ENCODE measurements at places on chromosomes 12 and 14. TPM values are rescaled to one million over a fixed set of nuclear protein-coding genes. Genes with fewer than 3 reads are reported as not detected.

DNA sequence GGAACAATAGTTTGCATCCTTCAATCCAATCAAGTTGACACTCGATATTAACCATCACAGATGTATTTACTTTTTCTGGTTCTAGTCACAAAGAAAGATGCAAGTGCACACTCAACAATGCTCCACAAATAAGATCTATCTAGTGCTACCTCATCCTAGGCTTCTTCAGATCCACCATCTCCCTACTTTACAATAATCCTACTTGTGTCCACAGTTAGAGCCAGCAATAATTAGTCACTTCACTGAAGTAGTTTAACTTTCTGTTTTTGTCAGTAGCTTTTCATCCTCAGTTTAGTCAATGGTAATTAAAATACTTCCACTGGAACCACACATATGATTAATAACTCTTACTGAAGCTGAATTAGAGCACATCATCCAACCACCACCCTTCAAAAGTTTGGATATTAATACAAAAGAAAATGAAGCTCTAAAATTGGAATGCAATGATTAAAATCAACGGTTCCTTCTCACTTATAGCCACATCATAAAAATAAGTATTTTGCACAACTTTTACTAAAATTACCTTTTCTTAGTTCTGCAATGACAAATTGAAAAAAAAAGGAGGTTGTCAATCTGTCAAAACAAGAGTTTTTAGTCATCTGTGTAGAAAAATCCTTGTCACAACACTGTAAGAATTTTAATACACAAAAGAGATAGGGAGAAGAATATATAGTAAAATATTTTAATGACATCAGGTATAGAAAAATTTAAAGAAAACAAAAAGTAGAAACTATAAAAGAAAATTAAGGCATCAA lies 28.2 kb upstream of the SNRPF start:
- DNase-seq: no peak

DNA sequence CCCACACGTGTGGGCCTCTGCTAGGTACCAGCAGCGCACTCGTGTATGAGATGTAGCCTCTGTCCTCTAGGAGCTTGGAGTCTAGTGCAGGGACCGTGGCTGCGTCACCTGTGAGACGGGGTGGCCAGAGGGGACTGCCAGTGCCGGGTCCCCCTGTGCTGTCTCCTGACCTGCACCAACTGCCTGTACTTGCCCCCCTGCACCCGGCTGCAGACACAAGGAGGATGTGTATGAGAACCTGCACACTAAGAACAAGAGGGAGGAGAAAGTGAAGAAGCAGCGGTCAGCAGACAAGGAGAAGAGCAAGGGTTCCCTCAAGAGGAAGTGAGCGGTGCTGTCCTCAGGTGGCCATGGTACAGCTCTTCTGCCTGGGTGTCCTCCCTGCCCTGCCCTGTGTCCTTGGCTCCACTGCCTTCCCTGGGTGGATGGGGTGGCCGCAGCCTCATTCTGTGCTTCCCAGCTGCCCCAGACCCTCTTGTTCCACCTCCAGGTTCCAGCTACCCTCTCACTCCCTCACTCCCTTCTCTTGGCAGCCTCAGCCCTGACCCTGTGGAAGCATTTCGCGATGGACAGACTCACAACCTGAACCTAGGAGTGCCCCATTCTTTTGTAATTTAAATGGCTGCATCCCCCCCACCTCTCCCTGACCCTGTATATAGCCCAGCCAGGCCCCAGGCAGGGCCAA lies 9.6 kb downstream of the PTPN6 start:
- peak; percentile 54 for DNase-seq

GRCh38 chr12:107632246-107632645 lies 53.4 kb upstream of the PWP1 start:
- no peak for DNase-seq

ABCD2 gene
- total RNA-seq: not detected

DBX2 gene
- total RNA-seq: not detected

GRCh38 chr14:53295985-53296582 lies 143.0 kb upstream of the DDHD1 start:
- peak; percentile 66 for DNase-seq

CCDC198 gene
- 15.0 TPM for total RNA-seq

DNA sequence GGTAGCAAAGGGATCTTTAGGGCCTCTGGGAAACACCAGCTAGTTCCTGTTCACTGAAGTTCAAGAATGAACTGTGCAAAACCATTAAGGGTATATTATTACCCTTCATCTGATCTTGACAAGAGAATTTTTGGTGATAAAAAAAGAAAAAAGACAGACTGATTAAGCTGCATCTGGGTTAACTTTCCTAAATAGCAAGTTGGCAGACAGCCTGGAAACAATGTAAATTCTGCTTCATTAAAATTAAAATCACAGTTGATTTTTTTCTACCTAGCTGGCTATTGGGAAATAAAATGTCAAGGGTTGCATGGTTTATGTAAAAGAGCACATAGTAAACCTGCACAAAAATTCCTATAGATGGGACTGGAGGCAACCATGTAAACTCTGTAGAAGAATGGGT lies 126.6 kb upstream of the PRKD1 start:
- no peak for DNase-seq

- peak; percentile 49 for DNase-seq
These were observed 2.5 kb downstream of the LEMD3 start for GRCh38 chr12:65171870-65172269.

- DNase-seq: peak; percentile 77
These were observed 140.5 kb downstream of the PRKCH start for GRCh38 chr14:61461808-61462275.

SLC7A7 gene
- total RNA-seq: 13.6 TPM

DNA sequence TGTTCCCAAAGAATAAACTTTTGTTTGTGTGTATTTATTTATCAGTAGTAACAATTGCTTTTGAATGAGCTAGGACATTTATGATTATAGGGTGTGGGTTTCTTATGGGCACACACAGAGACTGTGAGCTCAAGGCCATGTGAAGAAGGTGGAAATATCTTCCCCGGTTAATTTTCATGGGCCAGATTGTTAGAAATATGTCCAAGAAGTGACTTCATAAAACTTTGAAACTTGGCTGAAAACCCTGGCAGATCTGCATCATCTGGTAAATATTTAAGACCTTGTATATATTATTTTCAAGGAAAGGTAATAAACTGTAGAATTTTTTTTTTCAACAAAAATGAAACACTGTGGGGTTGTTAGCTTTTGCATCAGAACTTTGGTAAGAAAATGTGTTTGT lies 53.5 kb upstream of the RNU6-8 start:
- DNase-seq: no peak

INHBC gene
- not detected for total RNA-seq

- DNase-seq: no peak
These were observed 980.9 kb upstream of the FBXO33 start for GRCh38 chr14:40413136-40413535.

GZMB gene
- total RNA-seq: not detected

DNA sequence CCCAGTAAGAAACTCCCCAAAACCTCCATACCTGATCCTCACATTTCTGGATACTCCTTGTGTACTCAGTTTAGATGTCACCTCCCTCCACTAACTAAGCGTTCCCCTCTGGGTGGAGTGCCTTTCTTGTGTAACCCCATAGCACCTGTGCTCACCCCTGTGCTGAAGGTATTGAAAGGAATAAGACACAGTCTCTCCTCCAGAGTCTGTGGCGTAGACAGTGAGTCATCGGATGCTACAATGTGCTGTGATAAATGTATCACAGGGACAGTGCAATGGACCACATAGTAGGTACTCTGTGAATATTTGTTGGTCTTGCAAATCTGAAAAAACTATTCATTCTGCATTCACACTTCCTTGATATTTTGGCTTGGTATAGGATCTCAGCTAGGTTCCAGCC lies 30.8 kb downstream of the TSPAN9 start:
- DNase-seq: no peak

DNA sequence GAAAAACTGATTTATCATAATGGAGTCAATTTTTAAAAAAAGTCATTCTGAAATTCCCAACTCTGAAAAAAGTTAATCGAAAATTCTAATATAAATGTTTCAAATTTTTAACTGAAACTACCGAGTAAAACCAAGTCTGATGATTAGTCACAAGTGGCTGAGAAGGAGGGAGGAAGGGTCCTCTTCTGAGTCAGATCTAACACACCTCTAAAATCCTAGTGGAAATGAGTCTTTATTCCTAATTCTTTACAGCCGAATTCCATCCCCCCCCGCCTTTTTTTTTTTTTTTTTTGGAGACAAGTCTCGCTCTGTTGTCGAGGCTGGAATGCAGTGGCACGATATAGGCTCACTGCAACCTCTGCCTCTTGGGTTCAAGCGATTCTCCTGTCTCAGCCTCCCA lies 37.9 kb downstream of the RAD9B start:
- no peak for DNase-seq

DNA sequence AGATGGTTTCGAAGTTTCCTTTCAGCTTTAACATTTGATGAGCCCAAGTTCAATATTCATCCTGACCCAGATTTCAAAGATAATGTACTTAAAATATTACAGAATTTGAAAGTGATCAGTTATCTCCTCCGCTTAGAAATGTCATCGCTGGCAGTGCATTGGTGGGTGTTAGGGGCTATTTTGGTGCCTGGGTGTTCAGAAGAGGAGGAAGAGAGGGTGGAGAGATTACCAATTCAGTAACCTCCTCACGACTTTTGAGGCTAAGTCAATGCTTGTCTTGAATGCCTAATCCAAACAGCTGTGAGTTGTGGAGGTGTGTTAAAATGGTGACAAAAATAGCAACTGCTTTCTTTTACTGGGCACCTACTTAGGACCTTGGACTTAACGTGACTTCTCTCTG lies 13.8 kb upstream of the DGLUCY start:
- no peak for DNase-seq

TMPRSS12 gene
- not detected for total RNA-seq

GDF11 gene
- total RNA-seq: 2.0 TPM

DNA sequence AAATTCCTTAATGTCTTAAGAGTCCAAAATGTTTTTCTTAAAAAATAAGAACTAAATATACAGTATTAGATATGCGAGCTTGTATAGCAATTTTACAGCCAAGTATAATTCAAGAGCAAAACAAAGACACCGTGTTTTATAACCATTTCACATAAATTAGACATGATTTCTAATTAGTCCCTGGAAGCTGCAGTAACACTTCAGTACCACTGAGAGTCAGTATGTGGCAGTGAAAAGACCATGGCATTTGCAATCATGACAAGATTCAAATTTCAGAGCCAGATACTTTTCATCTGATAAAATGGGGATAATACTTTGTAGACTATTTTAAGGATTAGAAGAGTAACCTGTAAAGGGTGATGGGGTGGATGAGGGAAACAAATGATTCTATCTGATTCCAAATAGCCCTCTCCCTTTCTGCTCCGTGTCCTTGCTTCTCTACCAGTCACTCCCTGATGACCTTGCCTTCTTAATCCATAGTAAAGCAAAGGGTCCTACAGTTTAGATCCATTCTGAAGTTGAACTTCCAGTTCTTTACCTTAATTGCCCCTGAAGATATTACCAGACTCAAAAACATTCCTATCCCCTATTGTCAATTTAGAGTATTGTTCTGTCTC lies 145.4 kb upstream of the ABCD2 start:
- peak; percentile 25 for DNase-seq

- DNase-seq: no peak
These were observed 102.5 kb upstream of the GPHB5 start for GRCh38 chr14:63421226-63421625.

GRCh38 chr12:29103539-29103974 lies 45.5 kb upstream of the FAR2 start:
- no peak for DNase-seq

TAMALIN gene
- 0.05 TPM for total RNA-seq

DNA sequence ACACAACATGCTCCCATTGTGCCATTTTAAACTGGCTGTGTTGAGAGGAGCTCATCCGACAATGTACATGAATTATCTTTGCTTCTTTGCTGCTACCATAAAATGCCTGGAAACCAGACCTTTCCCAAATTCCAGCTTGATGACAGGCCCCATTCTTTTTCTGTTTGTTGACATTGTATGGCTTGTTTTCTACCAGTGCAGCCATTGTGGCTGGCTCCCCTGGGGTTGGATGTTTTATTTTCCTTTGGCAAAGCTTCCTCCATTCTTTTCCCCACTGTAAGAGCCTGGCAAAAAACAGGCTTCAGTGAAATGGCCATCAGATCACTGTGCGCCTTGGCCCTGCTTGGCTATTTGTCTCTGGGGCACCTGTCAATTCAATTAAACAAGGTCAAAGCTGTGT lies 532.5 kb downstream of the VRK1 start:
- no peak for DNase-seq

GRCh38 chr12:31928246-31929026 lies 30.8 kb upstream of the RESF1 start:
- DNase-seq: no peak

IFI27 gene
- total RNA-seq: 816 TPM

DNA sequence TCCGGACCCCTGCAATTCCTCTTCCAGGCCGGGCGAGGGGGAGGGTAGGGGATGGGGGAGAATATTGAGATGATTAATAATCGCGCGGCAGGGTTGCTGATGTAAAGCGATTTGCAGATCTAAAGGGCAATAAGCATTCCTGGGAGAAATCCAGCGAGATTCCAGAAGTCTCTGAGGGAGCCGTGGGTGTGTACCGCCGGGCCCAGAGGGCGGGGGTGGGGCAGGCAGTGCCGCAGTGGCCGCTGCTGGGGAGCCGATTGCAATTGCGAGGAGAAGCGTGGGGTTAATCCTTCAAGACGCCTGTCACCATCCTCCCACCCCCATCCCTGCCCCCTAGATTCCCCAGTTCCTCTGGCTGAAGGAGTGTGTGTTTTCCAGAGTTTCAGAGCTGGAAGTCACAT lies 16.4 kb downstream of the FOS start:
- DNase-seq: peak; percentile 73

MYH6 gene
- total RNA-seq: not detected

DNA sequence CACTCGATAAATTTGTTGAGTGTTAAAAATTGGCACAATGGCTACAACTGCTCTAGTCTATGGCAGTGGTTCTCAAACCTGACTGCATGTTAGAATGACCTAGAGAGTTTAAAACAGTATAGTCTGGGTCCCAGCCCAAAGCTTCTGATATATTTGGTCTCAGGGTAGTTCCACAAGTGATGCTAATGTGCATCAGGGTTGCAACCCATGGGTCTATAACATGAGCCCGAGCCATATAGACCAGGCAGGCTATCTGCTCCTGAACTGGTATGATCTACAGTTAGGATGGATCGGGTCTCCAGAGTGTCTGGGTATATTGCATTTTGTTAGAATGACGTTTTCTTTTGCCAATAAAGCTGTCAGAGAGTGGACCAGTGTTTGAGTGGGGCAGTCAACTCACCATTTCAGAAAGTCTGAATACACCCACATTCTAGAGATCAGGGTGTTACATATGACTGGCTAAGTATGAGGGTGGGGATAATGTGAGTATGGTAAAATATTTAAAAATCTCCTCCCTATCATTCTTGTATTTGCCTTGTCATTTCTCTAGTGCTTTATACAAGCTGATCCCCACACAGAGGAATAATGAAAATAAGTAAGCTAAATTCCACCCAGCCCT lies 80.9 kb downstream of the FRMD6 start:
- no peak for DNase-seq
